ENCODE measurements at places on chromosomes 3 and 15. TPM values are rescaled to one million over a fixed set of nuclear protein-coding genes. Genes with fewer than 3 reads are reported as not detected.
A peak's percentile ranks its signal among the peaks of the same experiment; 100 is the strongest.

ZNF662 gene
- not detected for total RNA-seq

GDPGP1 gene
- total RNA-seq = 1.8 TPM

FANCI gene
- 135 TPM for total RNA-seq

SLCO2A1 gene
- not detected for total RNA-seq

CACNA1D gene
- not detected for total RNA-seq

WDR93 gene
- not detected for total RNA-seq

VPS33B gene
- total RNA-seq = 8.6 TPM

DNA sequence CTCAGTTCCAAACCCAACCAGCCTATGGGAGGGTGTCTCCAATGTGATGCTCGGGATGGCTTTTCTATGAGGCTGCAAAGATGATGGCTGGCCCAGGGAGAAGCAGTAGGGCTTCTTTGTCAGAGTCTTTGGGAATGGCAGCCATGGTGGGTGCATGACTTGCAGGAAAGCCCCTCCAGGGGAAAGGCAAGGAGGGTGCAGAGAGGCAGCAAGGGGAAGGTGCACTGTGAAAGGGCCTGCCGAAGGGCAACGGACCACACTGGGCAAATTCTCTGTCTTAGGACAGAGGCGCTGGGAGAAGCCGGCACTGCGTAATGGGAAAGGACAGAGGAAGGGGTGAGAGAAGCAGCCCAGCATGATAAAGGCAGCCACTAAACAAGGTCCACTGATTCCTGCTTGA, 302.8 kb upstream of the LYSMD4 start:
- no peaks in the 10 kb centered on the region for H3K27me3 ChIP-seq
- no peak overlapping the region for H3K4me3 ChIP-seq
- no peaks in the 10 kb centered on the region for H3K4me1 ChIP-seq

GRCh38 chr3:20666091-20666490, 480.1 kb upstream of the SGO1 start:
- H3K4me3 ChIP-seq = no peak overlapping the region
- no peaks in the 10 kb centered on the region for H3K4me1 ChIP-seq
- DNase-seq = no peak
- no peak overlapping the region for H3K27ac ChIP-seq
- no peaks in the 10 kb centered on the region for H3K27me3 ChIP-seq

- no peak for DNase-seq
- no peaks in the 10 kb centered on the region for H3K27me3 ChIP-seq
- no peak overlapping the region for H3K27ac ChIP-seq
- no peak overlapping the region for H3K4me3 ChIP-seq
- no peaks in the 10 kb centered on the region for H3K36me3 ChIP-seq
Measured at GRCh38 chr3:174318181-174318580, 541.0 kb upstream of the NAALADL2 start.

GRCh38 chr3:41932464-41932863, 29.4 kb downstream of the ULK4 start:
- DNase-seq = no peak
- no peak overlapping the region for H3K4me3 ChIP-seq
- no peaks in the 10 kb centered on the region for H3K27me3 ChIP-seq
- H3K4me1 ChIP-seq = no peaks in the 10 kb centered on the region
- no peak overlapping the region for H3K27ac ChIP-seq

DNA sequence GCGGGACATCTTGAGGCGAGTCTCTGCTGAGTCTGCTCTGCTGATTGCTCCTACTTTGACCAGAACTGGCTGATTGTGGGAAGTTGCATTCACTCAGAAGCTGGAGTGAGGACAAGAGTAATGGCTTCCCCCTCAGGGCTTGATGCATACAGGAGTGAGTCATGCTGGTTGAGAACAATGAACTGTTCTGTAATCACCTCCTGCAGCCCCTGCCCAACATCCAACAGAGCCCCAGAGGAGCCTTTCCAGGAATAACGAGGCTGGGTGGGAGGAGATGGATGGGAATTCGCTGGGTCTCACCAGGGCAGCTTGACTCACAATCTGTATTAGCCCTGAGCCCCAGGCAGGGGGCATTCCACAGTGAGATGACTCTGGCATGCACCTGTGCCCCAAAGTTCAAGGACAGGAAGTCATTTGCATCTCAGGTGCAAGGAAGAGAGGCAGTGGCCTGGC, 85.0 kb downstream of the RAB11A start:
- H3K4me3 ChIP-seq = no peak overlapping the region
- no peaks in the 10 kb centered on the region for H3K36me3 ChIP-seq
- peak; percentile 42 for DNase-seq
- no peaks in the 10 kb centered on the region for H3K27me3 ChIP-seq
- H3K4me1 ChIP-seq = no peaks in the 10 kb centered on the region
- H3K27ac ChIP-seq = no peak overlapping the region

GRCh38 chr3:12591997-12592715, 35.3 kb downstream of the MKRN2 start:
- peaks cover 75% of the 10 kb centered on the region for H3K36me3 ChIP-seq
- 0 out of 2 replicates have a peak, but pooled peaks cover 3% of the 10 kb centered on the region for H3K4me1 ChIP-seq
- DNase-seq = no peak
- no peak overlapping the region for H3K27ac ChIP-seq

GRCh38 chr3:63450634-63451363, 172.7 kb downstream of the SYNPR start:
- H3K4me1 ChIP-seq = no peaks in the 10 kb centered on the region
- no peak overlapping the region for H3K27ac ChIP-seq
- no peaks in the 10 kb centered on the region for H3K27me3 ChIP-seq
- no peak for DNase-seq
- no peak overlapping the region for H3K4me3 ChIP-seq

GRCh38 chr3:159941038-159942000, 47.3 kb upstream of the IL12A start:
- H3K27me3 ChIP-seq = no peaks in the 10 kb centered on the region
- no peak for DNase-seq
- H3K36me3 ChIP-seq = no peaks in the 10 kb centered on the region
- no peaks in the 10 kb centered on the region for H3K4me1 ChIP-seq
- H3K4me3 ChIP-seq = no peak overlapping the region

GRCh38 chr3:25548836-25549235, 115.9 kb downstream of the TOP2B start:
- no peaks in the 10 kb centered on the region for H3K4me1 ChIP-seq
- no peaks in the 10 kb centered on the region for H3K27me3 ChIP-seq
- H3K4me3 ChIP-seq = no peak overlapping the region
- no peak for DNase-seq
- H3K27ac ChIP-seq = no peak overlapping the region
- no peaks in the 10 kb centered on the region for H3K36me3 ChIP-seq

DNA sequence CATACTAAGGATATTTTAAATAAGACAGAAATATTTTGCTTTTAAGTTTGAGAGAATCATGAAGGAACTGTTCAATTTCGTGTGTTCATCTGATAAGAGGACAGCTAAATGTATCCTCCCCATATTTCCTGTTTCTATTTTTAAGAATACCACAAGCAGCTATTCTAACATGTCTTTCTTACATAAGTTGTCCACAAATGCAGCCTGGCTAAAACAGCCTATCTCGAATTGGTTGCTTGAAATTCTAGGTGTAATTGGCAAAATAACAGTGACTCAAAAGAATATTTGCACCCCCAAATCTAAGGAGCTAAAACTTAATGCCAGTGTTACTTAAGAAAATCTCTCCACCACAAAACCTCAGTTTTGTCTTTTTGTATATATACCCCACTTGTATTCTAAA, 35.0 kb downstream of the BTLA start:
- H3K4me1 ChIP-seq = no peaks in the 10 kb centered on the region
- no peak overlapping the region for H3K4me3 ChIP-seq
- no peak for DNase-seq
- no peaks in the 10 kb centered on the region for H3K27me3 ChIP-seq

GRCh38 chr3:133881492-133881891, 14.2 kb downstream of the RAB6B start:
- no peak for DNase-seq
- H3K27me3 ChIP-seq = no peaks in the 10 kb centered on the region
- no peak overlapping the region for H3K27ac ChIP-seq
- H3K4me1 ChIP-seq = no peaks in the 10 kb centered on the region

All from SJCRH30 (cell line).